H1 (cell line): ENCODE measurements at places on chromosomes 7 and 10.

- DNase-seq, result no peak
Observed at GRCh38 chr7:79823246-79823951, 311.2 kb upstream of the GNAI1 start.

DNA sequence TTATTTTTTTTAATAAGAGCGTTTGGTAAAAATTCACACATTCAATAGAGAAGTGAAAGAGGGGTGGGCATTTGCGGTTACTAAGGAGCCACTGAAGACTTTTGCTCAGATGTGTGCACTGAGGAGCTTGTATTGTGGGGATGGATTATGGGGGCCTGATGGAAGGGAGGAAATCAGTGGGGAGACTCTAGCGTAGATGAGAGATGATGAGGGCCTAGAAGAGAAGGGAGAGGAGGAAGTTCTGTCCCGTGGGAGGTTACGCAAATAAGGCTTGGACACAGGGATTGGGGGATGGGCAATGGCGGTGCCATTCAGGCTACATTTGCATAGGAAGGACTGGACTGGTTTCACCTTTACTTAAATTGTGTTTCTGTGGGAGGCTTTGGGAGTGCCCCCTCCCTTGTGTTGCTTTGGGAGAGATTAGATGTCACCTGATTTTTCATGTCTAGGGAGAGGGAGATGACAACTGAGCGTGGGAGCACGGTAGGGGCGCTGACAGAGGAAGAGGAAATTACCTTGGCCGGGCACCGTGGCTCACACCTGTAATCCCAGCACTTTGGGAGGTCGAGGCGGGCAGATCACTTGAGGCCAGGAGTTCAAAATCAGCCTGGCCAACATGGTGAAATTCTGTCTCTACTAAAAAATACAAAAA, 2.2 kb upstream of the HIP1 start:
- DNase-seq, result no peak

- no peak for DNase-seq
Observed at GRCh38 chr7:27478084-27478483, 184.6 kb downstream of the HIBADH start.

GRCh38 chr7:85104432-85105205, 82.2 kb downstream of the SEMA3D start:
- no peak for DNase-seq

- DNase-seq, result no peak
Observed at GRCh38 chr7:138417078-138417700, 42.9 kb upstream of the TRIM24 start.

DNA sequence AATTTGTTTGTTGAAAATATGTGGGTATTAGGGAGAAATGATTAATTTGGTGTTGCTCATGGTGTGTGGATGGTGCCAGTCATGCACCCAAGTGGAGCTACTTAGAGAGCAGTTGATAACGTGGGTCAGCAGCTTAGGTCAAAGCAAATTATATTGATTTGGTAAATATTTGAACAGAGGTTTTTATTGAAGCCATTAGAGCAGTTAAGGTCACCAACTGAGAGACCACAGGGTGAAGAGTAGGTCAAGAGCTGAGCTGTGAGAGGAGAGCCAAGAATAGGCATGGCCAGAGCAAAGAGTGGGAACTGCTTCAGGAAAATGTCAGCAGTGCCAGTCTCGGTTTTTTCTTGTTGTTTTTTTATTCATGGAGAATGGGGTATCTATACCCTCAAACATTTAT, 97.9 kb downstream of the TMEM168 start:
- no peak for DNase-seq

DNA sequence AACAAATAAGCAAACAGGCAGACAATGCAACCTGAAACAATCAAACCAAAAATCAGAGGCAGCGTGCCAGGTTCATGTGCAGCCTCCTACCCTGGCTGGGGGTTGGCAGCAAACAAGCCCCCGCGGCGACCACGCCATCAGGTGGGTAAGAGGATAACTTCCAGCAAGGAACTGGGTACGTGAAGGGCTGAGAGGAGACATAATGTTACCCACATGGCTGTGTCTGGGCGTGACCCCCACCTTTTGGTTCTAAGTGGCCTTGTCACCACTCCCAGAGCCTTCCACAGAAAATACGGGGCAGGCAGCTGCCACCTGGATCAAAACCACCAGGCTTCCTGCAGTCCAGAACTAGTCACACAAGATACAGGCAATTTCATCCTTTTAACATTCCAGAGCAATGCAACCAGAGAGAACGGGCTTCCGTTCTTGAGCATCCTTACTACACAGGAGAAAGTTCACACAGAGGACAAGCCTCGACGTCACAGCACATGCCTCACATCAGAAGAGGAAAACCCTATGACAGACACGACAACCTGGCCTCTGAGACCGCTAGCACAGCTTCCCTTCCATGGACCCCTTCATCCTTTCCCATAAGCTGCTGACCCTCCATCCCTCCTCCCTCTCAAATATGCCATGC, 171.0 kb downstream of the GRID1 start:
- no peak for DNase-seq

DNA sequence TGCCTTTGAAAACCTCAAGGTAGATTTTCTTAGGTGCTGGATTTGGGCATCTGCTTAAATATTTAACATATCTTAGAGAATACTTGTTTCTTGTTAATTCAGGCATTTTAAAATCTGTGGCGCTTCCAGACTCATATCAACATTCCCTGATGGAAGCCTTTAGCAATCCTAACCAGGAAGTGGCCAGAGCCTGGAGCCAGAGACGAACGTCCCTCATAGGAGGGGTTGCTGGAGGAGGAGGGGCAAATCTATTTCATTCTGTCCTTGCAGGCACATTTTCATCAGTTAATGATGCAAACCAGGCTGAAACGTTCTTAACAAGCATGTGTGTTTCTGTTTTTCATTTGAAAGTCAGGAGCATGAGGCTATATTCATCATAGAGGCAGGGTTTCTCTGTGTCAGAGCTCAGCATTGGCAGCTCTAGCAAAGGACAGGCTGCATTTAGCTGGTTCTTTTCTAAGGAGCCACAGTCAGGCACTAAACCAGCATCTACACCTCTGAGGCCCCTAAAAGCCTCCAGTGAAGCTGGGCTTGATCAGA, 17.8 kb upstream of the IFIT2 start:
- no peak for DNase-seq

GRCh38 chr10:49285232-49285631, 13.7 kb upstream of the C10orf71 start:
- DNase-seq, result no peak

- DNase-seq, result no peak
Observed at GRCh38 chr7:130899071-130899560, 165.1 kb upstream of the KLF14 start.

DNA sequence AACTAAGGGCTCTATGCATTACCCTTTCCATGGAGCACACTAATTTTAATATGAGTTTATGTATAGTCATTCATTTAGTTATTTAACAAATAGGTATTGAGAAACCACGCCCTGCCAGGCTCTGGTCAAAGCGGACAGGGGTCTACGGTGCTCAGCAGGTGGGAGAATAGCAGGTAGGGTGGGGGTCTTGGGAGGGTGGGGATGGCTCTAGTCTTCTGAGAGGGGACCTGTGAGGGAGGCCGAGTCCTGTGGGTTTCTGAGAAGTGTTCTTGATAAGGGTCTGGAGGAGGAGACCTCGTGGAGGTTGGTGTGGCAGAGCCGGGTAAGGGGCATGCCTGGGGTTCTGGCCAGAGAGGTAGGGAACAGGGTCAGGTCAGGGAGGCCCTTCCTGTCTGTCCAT, 1.1 kb downstream of the WDFY4 start:
- no peak for DNase-seq

DNA sequence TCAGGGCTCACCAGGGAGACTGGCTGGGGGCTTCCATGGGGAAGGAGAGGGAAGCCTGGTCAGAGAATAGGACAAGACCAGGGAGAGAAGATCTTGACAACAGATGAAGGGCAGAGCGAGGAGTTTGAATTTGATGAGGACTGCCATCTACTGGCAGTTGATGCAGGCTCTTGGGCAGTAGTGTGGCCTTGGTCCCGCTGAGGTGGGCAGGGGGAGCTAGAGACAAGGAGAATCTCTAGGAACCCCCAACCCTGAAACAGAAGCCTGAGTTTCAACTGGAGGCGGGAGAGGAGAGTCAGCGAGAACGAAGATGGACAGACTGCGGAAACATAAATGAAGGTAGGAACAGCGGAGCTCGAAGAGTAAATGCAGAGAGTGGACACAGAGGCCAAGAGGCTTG, 81.0 kb downstream of the PPP1R3C start:
- peak; percentile 76 for DNase-seq

DNA sequence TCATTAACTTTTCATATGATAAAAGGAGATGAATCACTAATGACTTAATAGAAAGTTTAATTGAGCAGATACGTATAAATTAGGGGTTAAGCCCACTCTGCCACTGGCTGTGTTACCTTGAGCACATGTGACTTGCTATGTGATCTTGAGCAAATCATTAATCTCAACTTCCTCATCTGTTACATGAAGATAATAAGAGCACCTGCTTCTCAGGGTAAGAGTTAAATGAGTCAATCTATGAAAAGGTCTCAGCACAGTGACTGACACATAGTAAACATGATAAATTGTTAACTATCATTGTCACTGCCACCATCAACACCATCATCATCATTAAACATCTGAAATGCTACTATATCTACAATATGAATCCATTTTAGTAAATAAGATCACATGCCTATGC, 110.8 kb downstream of the TPK1 start:
- no peak for DNase-seq

DNA sequence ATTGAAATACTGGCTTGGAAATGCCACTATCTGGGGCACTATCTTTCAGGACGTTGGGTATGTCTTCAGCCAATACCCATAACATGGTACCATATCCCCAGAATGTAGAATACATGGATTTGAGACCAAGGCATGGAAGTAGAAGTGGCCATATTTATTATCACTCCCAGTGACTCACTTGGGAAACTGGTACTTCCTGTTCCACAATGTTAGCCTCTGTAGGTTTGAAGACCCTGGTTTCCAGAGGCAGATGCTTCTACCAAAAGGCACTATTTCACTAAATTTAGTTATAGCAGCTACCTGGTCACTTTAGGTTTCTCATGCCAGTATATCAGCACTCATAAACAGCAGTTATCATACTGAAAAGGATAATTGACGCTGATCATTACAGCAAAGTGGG, 184.2 kb downstream of the CCDC71L start:
- no peak for DNase-seq

DNA sequence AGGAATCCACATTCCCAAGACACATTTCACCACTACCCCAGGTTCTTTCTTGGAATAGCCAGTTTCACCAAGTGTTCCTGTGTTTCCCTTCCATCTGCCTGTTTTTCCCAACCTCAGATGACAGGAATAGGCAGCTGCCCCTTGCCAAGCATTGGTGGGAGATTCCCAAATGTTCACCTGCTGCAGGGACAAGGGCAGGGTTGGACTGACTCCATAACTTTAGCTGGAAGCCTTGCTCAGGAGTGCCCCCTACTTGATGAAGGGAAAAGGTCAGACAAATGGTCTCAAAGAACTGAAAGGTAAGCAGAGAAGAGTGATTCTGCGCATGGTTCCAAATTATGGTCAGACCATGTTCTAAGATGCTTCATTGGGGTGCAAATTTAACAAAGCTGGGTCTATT, 45.1 kb upstream of the LYZL1 start:
- no peak for DNase-seq

GRCh38 chr10:119358152-119358512, 150.8 kb downstream of the GRK5 start:
- DNase-seq, result no peak

DNA sequence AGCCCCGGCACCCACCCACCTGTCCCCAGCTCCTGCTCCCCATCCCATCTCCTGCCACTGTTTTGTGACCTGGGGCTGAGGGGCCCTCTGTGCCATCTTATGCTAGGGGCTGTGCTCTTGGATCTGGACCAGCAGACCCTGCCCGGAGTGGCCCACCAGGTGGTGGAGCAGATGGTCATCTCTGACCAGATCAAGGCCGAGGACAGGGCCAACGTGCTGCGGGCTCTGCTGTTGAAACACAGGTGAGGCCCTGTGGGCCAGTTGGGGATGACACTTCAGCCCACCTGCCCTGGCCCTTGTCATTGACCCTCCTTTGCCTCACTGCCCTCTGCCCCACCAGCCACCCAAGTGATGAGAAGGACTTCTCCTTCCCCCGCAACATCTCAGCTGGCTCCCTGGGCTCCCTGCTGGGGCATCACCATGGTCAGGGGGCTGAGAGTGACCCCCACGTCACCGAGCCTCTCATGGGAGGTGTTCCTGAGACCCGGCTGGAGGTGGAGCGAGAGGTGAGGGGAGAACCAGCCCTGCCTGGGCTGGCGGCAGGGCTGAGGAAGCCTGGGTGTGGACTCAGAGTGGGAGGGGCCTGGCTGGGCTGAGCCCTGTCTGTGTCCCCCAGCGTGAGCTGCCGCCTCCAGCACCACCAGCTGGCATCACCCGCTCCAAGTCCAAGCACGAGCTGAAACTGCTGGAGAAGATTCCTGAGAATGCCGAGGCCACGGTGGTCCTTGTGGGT, 10.6 kb downstream of the FASTK start:
- no peak for DNase-seq

GRCh38 chr7:81707966-81708365, 61.9 kb downstream of the HGF start:
- DNase-seq, result no peak

DNA sequence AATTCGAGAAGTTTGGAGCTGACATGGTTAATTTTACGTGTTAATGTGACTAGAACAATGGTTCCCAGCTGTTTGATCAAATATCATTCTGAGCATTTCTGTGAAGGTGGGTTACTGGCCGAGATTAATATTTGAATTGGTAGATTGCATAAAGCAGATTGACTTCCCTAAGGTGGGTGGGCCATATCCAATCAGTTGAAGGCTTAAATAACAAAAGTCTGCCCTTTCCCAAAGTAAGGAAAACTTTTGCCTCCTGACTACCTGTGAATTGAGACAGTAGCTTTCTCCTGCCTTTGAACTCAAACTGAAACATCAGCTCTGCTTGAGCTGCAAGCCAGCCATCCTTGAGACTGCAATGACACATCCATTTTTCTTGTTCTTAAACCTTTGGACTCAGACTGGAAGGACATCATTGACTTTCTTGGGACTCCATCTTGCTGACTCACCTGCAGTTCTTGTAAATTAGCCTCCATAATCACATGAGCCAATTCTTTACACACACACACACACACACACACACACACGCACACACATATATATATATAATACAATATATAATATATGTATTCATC, 63.1 kb upstream of the LRRTM3 start:
- DNase-seq, result no peak

- DNase-seq, result no peak
Observed at GRCh38 chr10:59770689-59771088, 17.4 kb upstream of the MRLN start.

DNA sequence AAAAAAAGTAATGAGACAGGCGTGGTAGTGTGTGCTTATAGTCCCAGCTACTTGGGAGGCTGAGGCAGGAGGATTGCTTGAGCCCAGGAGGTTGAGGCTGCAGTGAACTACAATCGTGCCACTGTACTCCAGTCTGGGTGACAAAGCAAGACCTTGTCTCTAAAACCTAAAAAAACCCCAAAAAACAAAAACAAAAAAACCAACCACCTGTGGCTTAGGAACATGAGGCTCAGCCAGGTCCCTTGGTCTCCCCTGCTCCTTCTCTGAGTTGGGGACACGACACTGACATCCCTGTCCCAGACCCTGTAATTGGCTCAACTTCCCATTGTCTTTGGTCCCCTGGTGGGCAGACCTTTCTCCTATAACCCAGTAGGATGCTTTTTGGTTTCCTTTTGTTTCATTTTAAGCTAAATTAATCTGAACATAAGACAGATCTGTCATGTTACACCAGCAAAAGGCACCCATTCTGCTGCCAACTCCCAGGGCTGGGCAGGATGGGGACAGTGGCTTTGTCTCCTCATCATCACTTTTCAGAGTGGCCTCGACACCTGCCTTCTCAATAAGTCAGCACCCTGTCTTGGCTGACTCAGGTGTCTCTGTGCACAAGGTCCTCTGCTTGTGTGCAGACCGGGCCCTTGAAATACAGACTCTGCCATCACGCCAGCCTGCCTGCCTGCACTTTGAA, 74.4 kb downstream of the MYL10 start:
- no peak for DNase-seq
